ENCODE measurements at places on chromosomes 4 and X.

DNA sequence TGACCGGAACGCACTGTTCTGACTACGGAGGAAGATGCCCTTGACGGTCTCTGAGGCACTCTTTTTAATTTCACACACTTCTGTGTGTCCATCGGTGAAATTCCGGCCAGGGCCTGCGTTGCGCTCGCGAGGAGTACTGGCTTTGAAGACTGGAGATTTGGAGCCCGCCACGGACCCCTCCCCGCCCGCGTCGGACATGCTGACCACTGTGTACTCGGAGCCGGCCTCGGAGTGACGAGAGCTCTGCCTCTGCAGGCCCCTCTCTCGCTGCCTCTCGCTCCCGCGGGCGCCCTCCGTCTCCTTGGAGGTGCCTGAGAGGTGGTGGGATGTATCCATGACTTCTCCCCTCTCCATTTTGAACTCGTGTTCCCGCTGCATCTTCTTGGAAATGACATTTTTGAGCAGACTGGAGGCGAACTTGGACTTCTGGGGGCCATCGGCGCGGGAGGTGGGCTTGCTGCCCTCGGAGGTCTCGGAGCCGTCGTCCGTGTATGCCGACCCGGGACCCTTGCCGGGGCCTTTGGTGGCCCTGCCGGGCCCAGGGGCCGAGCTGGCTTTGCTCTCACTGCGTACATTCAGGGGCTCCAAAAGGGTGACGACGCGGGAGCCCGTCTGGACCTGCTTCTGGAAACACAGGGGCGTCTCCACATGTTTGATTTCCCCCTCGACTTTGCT lies 5.7 kb downstream of the C4orf54 start:
- no peak for DNase-seq

DNA sequence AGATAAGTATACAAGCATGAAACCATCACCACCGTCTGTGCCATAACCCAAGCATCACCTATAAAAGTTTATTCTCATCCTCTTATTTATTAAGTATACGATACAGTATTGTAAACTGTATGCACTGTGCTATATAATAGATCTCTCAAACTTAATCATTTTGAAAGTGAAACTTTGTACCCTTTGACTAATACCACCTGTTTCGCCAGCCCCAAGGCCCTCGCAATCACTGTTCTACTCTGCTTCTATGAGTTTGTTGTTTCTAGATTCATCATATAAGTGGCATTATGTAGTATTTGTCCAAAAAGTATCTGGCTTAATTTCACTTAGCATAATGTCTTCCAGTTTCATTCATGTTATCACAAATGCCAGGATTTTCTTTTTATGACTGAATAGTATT lies 72.1 kb upstream of the DOCK11 start:
- DNase-seq: no peak

- DNase-seq: no peak
These were observed 189.1 kb upstream of the C1QTNF7 start for GRCh38 chr4:15238720-15239119.

DNA sequence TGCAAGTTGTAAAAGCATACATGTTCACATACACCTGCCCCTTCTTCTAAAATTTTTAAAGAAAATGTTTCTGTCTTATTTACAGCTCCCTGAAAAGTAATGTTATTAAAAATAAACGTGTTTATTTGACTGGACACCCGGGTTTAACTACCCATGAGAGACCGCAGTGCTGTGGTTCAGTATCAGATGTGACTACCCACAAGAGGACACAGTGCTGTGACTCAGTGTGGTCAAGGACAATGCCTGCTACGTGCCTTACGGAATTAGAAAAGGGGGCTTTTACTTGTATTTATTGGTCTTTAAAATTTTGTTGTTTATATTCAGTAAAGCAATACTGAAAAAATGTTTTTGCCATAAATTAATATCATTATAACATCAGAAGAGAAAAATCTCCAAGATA lies 641.4 kb downstream of the TRIML1 start:
- no peak for DNase-seq

DNA sequence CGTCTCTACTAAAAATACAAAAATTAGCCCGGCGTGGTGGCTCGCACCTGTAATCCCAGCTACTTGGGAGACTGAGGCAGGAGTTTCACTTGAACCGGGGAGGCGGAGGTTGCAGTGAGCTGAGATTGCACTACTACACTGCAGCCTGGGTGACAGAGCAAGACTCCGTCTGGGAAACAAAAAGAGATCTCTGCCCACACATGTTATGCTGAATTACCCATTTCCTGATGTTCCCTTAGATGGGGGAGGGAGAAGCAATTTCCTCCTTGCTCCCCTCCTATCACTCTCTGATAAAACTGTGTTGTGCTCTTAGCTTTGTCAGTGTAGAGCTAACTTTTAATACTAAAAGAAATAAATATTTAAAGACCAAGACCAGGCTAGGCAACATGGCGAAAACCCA lies 102.5 kb downstream of the LARP7 start:
- no peak for DNase-seq

GRCh38 chr4:147578593-147578992 lies 38.6 kb upstream of the TMEM184C start:
- no peak for DNase-seq

- DNase-seq: no peak
These were observed 53.0 kb upstream of the ATOH1 start for GRCh38 chr4:93775551-93775950.

DNA sequence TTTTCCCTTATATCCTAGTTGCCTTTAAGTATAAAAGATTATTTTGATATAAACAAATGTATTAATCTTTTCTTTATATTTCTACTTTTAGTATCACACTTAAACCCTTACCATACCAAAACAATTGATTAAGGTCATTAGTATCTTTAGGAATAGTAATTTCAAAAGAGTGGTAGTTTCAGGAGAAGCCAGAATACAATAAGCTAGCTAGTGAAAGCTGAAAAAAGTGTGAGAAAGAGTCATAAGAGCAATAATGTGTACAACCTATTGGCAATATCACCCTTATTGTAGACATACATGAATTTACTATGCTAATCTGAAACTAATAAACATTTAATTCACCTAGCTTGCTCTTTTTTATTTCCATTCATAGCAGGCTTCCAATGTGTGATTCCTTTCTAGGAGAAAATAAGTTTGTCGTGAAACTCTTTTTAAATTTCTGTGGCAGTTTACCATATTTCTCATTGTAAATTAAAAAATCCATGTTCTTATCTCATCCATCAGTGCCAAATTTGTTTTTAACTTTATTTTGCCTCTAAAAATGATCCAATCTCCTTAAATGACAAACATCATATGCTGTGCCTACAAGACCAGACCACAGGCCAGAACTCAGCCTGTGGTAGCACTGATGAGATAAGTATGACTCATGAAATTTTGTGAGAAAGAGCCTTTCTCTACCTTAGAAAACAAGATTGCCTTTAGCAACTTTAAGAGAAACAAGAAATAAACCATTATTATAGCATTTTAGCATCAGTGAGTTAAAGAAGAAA lies 8.1 kb downstream of the NEK1 start:
- no peak for DNase-seq

GRCh38 chr4:137638934-137639333 lies 106.6 kb upstream of the PCDH18 start:
- DNase-seq: no peak

DNA sequence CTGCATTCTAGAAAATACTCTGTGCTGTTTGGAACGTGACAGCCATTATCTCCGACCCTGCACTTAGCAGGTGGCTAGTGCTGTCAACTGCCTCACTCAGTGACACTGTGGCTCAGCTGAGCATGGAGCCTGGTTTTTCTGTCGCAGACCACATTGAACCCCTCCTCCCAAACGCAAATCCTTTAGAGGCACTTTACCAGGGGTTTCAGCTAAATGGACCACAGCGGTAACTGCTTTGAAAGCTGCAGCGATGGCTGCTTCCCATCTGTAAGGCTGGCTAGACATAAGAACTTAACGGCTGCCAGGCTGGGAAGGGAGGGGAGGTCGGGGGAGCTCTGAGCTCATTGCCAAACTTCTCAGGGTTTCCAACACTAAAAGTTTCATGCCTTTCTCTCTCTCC lies 8.1 kb downstream of the SLC34A2 start:
- no peak for DNase-seq

- DNase-seq: no peak
These were observed 41.0 kb upstream of the AGA start for GRCh38 chr4:177483271-177483670.

DNA sequence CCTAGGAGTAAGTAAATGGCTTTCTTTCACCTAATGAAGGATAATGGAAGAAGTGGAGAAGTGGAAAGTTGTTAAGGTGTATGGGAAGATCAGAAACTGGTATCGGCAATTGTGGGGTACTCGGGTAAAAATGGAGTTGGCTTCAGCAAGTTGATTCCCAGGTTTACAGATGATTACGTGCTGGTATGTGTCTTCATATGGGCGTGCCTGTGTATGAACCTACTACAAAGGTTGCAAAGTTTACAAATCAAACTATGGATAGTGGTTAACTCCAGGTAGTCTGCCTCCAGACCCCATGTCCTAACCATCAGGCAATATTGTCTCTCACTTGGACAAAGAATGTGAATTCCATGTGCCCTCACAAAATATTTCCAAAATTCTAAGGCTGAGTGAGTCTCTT lies 773 bp downstream of the TLR3 start:
- no peak for DNase-seq

DNA sequence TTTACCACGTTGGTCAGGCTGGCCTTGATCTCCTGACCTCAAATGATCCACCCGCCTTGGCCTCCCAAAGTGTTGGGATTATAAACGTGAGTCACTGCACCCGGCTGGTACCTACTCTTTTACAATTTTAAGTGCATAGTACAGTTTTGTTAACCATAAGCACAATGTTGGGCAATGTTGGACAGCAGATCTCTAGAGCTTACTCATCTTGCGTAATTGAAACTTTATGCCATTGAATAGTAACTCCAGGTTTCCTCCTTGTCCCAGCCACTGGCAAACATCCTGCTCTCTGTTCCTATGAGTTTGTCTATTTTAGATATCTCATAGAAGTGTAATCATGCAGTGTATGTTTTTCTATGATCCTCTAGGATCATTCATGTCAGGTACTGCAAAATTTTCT lies 9.3 kb upstream of the CPE start:
- DNase-seq: no peak

DNA sequence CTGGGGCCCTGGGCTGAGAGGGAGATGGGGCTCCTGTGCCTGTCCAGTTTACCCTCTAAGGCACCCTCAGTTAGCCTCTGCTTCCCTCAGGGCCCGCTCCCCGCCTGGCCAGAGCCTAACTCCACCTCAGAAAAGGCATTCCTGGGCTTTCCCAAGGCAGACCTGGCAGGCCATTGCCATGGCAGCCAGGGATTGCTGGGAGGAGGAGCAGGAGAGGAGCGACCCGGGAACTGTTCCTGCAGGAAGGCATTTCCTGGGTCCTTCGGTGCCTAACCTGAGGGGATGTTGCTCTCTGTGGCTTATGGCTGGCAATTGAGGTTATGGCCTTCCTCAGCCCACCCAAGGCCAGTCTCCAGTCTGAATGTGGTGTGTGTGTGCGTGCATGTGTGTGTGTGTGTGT lies 131.3 kb downstream of the PJA1 start:
- DNase-seq: no peak

- DNase-seq: no peak
These were observed 175.8 kb downstream of the CCNG2 start for GRCh38 chr4:77332696-77333270.

DNA sequence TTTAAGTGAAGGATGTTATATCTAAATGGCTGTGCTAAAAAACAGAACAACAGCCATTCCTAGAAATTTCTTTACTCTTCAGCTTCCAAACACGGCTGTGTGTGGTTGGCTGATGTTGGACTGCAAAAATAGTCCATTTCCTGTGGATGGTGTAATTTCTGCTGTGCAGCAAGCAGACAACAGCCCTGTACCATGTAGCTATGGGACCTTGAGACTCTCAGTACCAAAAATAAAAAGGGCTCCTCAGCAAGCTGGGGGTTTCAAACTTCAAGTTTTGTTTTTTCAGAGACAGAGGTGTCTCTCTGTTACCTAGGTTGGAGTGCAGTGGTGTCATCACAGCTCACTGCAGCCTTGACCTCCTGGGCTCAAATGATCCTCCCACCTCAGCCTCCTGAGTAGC lies 18.1 kb downstream of the CD40LG start:
- no peak for DNase-seq

DNA sequence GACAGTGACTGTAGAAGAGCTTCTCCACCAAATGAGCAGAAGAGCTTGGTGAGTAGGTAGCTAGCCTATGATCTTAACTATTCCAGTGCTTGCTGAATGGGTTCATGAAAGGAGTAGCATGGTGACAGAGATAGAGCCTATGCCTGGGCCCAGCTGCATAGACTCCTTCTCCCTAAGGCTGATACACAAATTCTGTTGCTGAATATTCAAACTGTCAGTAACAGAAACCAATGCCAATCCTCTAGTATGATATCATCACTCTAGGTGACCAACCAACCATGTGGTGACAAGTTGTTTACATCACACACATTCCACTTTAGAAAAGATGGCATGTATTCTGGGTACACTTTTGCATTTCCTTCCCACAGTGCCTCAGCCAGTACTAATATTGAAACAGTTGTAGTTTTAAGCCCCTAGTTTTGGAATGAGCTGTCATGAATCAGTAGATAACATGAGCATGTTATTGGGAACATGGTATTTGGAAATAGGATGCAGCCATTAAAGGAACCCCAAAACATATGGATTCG lies 103.4 kb upstream of the GRXCR1 start:
- DNase-seq: no peak

GRCh38 chr4:42357325-42357724 lies 40.0 kb upstream of the SHISA3 start:
- DNase-seq: no peak

DNA sequence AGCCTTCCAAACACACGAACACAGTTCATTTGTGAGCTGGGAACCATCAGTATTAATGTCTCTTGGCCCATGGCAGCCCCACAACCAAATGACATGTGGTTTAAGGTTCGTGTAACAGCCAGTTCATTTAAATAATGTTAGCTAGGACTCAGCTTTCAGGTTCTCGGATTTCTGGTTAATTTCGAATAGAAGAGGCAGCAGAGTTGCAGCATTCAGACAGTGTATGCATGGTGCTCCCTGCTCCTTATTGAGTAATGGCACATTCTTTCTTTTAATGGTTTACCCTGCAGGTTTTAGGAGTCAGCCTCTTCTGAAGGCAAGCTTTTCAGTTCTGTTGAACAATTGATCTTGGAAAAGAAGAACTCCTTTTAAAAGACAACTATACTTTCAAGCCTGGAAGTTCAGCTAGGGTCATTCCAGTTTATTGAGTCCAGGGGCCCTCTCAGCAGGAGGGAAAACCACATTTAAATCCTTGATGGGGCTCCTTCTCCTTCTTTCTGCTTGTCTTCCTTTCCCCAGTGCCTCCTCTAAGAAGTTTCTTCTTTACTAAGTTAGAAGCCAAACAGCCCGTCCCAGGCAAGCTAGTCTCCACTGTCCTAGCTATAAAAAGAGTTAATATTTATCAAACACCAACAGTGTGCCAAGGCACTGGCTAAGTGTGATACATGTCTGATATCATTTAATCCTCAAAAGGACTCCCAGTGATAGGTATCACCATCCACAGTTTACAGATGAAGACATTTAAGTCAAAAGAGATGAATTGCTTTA lies 5.0 kb upstream of the RNF175 start:
- DNase-seq: no peak

GRCh38 chrX:16702700-16703599 lies 9.5 kb downstream of the CTPS2 start:
- no peak for DNase-seq
